ENCODE measurements at places on chromosomes 4 and X.

- DNase-seq: no peak
These were observed 51.2 kb downstream of the HMX1 start for GRCh38 chr4:8820178-8821102.

GRCh38 chr4:76388160-76388908 is 32.6 kb downstream of the CCDC158 start:
- DNase-seq: no peak

GRCh38 chrX:5490786-5491563 is 737.7 kb downstream of the NLGN4X start:
- DNase-seq: no peak

- DNase-seq: no peak
These were observed 5.2 kb upstream of the SORCS2 start for GRCh38 chr4:7187168-7187535.

GRCh38 chr4:76782837-76783236 is 115.1 kb downstream of the SOWAHB start:
- no peak for DNase-seq
